ENCODE measurements at places on chromosomes 5 and 9.

GRCh38 chr5:134506054-134507039 lies 19.1 kb upstream of the JADE2 start:
- DNase-seq, result no peak

- no peak for DNase-seq
These were observed 586.7 kb upstream of the TUSC1 start for GRCh38 chr9:26264709-26265601.

GRCh38 chr5:114524221-114524620 lies 162.4 kb downstream of the KCNN2 start:
- DNase-seq, result no peak

- DNase-seq, result no peak
These were observed 73.1 kb upstream of the SAP30L start for GRCh38 chr5:154372661-154373060.

- no peak for DNase-seq
These were observed 29.5 kb downstream of the TGFBI start for GRCh38 chr5:136058039-136058971.

DNA sequence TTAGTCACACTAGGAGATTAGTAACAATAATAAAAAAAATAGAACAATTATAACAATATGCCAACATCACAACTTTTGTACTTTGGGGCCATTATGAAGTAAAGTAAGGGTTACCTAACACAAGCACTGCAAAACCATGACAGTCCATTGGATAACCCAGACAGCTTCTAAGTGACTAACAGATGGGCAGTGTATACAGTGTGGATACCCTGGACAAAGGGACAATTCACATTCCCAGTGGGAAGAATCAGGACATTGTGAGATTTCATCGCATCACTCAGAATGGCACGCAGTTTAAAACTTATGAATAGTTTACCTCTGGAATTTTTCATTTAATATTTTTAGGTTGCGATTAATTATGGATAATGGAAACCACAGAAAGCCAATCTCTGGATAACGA lies 45.6 kb upstream of the JADE2 start:
- no peak for DNase-seq

Measured in GM12892 (cell line).